ENCODE measurements at places on chromosomes 13 and 19. TPM values are rescaled to one million over a fixed set of nuclear protein-coding genes. Genes with fewer than 3 reads are reported as not detected.

GRCh38 chr19:39533003-39533512, 406 bp upstream of the EID2B start:
- no peak for DNase-seq

- DNase-seq: peak; percentile 17
Observed at GRCh38 chr13:46896341-46897137, at the start of gene HTR2A. TSS of gene HTR2A (minus strand) at chr13:46897053. CDS start at chr13:46895906, 1,147 bp downstream.

Gene MYBPC2
- not detected for total RNA-seq

DNA sequence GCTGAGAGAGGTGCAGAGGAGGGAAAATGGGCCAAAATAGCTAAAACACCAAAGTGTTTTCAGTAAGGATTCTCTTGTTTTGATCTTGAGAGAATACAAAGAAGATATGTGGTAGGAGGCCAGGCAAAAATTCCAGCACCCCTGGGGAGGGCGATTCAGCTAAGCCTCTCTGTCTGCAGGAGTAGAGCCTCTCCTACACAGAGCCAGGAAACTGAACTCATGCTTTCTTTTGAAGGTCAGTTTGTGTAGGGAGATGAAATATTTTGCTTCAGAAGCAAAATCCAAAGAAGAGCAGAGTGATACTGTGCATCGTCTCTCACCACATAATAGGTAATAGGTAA, 565.0 kb downstream of the FGF9 start:
- DNase-seq: no peak

Gene ANGPTL8
- not detected for total RNA-seq

Gene KLK14
- total RNA-seq: not detected

- DNase-seq: no peak
Observed at GRCh38 chr13:20776751-20777150, 3.0 kb upstream of the EEF1AKMT1 start.

Measured in Daoy (cell line).